ENCODE measurements at places on chromosomes 1 and 21.

GRCh38 chr1:3944578-3945125 is 44.6 kb upstream of the C1orf174 start:
- no peak for DNase-seq

GRCh38 chr1:50423670-50424000 is 392 bp upstream of the DMRTA2 start:
- DNase-seq = peak; percentile 59

DNA sequence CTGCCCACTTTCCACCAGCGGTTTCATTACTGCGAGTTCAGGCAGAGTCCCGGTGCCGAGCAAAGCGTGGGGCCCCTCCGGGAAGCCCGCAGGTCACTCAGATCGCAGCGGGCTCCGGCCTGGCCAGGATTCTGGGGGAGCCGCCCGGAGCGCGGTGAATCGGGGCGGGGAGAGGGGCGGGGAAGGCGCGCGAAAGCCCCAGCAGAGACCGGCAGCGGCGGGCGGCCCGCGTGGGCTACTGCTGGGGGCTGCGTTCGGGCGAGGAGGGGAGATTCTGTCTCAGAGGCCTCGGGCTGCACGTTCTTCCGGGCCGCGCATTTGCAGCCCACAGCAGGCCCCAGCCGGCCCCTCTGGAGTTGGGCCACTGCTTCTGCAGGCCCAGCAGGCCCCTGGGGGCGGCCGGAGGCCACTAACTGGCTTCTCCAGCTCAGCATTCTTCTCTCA is 64.7 kb downstream of the SCCPDH start:
- no peak for DNase-seq

DNA sequence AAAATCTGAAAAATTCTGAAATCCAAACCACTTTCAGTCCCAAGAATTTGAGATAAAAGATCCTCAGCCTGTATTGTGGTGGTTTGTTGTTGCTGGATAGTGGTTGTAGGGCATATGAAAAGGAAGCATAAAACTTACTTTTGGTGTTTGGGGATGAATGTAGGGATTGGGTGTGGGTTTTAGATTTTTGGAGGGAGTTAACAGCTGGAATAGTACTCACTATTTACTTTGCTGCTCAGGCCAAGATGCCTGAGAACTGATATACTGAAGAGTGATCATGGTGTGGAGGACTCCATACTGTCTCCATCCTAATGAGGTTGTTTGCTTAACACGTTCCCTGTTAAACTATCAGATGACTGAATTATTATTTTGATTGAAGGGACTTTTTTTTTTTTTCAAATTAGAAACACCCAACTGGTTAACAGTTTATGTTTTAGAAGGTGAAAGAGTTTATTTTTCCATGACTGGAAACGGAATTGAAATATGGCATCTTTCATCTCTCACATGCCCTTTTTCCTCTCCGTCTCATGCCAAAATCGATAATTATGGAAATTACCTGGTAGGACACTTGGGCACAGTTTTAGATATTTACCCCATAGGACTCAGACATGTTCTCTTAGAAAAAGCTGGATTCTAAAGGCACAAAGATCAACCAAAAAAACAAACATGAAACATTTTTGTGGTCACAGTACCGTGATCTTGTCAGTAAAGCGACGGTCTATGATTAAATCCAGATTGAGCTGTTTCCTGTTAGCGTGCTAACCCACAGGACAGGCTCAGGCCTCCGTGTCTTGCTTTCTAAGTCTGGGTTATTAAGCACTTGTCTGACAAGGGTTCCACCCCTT is 37.3 kb downstream of the RGL1 start:
- DNase-seq = peak; percentile 36

DNA sequence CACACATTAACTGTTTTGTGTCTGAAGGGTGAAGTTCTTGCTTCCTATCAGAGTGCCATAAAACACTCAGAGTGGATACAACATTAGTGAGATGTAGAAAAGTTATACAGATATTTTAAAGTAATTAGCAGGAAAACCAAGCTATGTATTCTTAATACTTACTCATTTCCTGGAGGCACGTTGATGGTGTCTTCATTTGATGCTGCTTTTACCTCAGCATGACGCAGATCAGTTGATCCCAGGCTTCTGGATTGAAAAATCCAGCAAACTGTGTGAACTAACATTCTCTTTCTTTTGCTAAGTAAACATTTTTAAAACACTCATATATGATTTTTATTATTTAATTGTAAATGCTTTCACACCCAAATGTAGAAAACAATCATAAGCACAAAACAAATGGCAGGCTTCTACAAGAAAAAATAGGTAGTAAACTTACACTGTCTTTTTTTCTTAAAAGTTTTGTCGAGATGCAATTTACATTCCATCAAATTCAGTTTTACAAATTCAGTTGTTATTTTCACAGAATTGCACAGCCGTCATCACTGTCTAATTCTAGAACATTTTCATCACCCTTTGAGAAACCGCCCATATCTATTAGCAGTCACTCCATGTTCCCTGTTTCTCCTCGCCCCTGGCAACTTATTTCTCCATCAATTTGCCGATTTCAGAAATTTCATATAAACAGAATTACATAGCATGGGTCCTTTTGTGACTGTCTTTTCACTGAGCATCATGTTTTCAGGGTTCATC is 198.9 kb downstream of the LRRC7 start:
- DNase-seq = no peak

GRCh38 chr1:4701276-4701675 is 46.9 kb downstream of the AJAP1 start:
- DNase-seq = no peak

DNA sequence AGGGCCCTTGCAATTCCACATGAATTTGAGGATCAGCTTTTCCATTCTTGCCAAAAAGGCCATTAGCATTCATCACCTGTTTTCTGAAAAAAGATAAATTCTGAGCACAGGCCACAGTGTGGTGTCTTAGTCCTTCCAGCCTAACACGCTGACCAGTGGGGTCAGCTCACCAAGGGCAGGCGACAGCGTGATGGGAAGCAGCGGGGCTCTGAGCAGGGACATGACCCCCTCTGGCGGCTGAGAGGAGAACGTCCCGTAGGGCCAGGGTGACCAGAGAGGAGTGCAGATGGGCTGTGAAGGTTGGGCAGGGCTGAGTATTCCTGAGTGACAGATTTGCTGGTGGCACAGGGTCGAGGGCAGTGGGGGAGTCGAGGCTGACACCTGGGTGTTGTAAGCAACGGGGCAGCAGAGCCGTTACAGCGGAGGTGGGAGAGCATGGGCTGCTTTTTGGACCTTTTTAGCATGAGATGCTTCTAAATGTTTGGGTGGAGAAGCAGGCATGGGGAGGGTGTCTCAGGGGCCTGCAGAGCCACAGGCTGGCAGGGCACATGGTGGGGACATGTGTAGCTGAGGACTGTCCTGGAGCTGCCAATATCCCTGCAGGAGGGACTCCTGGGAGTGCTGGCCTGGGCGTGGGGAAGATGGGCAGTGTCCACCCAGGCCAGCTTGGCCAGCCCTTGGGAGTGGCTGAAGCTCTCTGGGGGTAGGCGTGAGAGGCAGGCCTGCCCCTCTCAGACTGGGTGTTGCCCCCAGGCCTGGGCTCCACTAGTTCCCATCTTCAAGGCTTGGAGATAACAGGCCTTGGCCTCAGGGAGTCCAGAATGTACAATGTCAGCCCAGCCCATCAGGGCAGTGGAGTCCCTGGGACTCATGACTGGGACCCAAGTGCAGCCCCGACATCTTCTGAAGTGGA is 8.6 kb upstream of the CALML6 start:
- peak; percentile 78 for DNase-seq

DNA sequence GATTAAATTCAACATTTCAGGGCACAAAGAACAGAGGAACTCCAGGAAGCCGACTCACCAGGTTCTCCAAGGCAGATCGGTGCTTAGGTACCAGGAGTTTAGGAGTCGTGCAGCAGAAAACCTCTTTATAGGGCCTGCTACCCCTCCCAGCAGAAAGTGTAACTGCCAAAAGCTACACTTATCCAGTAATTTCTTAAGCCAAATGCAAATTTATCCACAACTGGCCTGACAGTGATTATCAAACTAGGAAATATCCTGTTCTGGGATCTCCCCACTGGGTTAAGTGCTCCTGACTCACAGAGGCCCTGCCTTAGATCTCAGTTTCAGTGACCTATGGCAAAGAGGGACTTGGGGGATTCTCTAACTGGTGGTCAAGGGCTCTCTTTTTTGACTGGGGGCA is at the start of gene SPRR2F:
Gene SPRR2F (minus strand): TSS at position 101 of the 400 bp plus-strand sequence. CDS start 783 bp downstream, outside the sequence.
- no peak for DNase-seq

GRCh38 chr1:51840182-51840581 is 38.3 kb downstream of the NRDC start:
- DNase-seq = no peak

DNA sequence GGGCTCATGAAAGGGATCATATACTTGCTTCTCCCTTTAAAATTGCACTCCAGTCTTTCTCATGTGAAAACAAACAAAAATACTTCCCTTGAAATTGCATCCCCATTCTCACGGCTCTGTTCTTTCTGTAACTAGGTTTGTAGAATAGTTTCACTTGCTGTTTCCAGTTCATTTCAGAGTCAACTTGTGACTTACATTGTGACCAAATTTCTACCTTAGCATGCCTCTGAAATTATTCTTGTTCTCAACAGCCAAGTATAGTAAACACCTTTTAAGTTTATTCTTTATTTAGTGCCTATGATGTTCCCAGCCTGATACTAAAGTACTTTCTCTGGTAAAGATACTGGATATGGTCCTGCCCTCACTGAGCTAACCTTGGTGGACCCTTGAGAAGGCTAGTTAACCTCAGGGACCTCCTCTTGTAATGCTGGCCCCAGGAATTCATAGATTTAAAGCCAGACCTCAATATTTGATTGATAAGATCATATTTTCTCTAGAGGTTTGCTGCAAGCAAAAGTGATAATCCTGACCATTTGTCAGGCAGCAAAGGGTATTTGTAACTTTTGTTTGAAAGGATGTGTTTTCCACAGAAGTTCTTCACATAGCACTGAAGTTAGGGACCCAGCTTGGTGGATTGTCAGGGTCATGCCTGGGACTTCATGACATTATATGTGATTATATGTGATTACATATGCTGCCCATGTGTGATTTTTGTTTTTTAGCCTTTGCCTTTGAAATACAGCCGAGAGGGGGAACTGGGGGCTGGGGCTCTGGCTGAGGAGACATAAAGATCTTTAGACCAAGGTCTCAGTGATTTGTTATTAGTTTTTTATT is 29.6 kb downstream of the VANGL2 start:
- no peak for DNase-seq

DNA sequence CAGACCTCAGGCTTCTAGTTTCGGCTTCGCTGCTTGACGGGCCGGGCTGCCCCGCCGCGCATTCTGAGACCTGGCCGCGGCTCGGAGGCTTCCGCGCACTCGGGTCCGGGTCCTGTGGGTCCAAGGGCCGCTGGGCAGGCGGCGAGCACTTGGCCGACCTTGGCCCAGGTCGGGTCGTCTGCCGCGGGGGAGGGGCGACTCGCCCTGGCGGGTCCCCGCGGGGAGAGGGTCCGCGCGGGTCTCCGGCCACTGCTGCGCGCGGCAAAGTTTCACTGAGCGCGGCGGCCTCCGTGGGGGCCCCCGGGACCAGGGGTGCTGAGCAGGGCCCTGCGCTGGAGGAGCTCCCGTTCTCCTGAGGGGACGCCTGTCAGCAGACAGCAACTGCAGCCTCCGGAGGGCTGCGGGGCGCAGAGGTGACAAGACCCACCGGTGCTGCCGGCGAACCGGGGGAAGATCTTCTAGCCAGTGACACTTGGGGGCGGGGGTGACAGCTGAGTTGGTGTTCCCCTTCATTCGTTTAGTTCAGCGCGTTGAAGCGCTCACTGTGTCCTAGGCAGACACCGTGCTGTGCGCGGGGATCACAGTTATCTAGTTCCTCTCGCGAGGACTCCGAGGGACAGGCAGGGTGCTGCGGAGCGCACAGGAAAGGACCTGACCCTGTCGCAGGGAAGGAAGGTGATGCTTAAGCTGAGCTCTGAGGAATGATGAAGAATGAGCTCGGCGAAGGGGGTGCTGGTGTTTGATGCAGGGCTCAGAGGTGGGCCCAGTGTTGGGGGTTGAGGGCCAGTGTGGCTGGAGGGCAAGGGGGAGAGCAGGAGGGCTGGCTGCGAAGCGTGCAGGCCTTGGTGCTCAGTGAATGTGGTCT is 725 bp downstream of the MTFR1L start:
- DNase-seq = peak; percentile 79

- DNase-seq = peak; percentile 45
Measured at GRCh38 chr1:230167419-230167852, 100.4 kb downstream of the GALNT2 start.

GRCh38 chr1:4710592-4711415 is 56.4 kb downstream of the AJAP1 start:
- no peak for DNase-seq

GRCh38 chr1:206875752-206876377 is 10.4 kb downstream of the IL20 start:
- no peak for DNase-seq

DNA sequence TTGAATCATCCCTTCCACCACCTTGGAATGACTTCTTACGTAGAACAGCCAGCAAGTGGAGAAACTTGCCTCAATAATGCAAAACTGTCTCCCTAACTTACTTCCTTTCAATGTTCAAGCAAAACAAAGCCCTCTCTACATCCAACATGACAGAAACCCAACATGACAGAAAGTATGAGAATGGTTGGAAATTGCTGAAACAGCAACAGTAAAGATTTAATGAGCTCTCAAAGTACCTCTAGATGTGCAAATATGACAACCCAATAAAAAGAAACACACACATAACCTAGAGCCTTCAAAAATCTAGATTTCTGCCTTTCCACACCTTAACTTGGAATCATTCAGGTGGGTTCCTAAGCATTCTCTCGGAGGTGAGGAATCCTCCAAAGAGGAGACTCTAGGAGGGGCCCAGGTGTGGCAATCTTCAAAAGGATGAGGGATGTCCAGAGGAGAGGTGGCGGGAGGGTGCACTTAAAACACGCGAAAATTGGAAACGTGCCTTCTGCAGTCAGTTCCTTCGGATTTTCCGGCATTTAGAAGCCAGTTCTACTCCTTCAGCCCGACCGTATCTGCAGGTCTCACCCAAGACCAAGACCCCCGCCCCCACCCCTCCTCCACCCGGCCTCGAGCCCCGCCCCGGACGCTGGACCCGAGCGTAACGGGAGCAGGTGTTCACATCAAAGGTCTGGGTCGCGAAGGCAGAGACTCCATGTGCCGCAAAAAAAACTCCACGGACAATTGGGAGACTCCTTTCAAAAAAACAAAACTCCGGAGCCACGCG is 996 bp upstream of the MGST3 start:
- no peak for DNase-seq

GRCh38 chr1:170221495-170221894 is 75.7 kb downstream of the NTMT2 start:
- DNase-seq = no peak

DNA sequence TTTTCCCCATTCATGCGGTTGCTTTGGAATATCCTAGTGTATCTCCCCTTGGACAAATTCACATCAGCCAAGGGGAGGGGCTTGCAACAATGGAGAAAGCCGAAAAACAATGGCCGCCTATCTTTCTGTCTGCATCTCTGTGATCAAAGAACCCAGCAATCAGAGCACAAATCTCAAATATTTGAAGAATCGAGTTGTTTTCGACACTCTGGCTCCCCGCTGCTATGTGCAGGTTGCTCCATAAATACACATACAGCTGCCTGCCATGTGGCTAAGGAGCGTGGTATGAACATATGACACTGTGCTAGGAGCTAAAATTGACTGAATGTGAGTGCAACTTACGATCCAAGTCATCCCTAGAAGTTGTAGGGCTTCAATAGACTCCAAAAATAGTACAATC is 8.5 kb downstream of the CFHR4 start:
- DNase-seq = no peak

All from stimulated activated CD4-positive, alpha-beta T cell treated with anti-CD3 and anti-CD28 coated beads, Interleukin-15, amount 100 ng/mL, for 24 hours (primary cell).